ENCODE measurements at places on chromosomes 11 and 22.

- no peak for DNase-seq
Observed at GRCh38 chr11:65003282-65003681, 6.5 kb upstream of the BATF2 start.

- DNase-seq, result peak; percentile 38
Observed at GRCh38 chr11:47766509-47767227, 473 bp downstream of the FNBP4 start.

DNA sequence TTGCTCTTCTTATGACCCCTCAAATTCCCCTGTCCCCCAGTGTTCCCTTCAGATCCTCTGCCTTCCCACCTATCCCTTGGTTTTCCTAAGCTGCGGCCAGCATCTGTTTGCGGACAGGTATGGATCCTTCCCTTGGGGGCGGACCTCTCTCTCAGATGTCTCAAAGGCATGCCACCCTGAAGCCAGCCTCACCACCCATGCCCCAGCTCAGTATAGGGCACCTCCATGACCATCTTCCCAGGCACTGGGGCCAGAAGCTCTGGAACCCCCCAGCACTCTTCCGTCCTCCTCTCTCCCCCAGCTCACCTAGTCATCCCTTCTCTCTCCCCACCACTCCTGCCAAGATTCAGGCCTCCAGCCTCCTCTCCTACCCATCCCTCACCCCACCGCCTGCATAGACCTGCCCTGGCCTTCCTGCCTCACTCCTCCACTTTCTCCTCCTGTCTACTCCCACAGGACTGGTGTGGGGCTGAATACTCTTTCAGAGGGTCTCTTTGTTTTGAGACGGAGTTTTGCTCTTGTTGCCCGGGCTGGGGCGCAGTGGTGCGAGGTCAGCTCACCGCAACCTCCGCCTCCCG lies 2.2 kb downstream of the LRRC75B start:
- DNase-seq, result no peak

GRCh38 chr22:43171019-43171491 lies 15.9 kb downstream of the TTLL12 start:
- no peak for DNase-seq

- DNase-seq, result no peak
Observed at GRCh38 chr11:93623179-93623578, 38.3 kb upstream of the CEP295 start.

GRCh38 chr11:2509481-2510001 lies 64.7 kb downstream of the KCNQ1 start:
- no peak for DNase-seq

DNA sequence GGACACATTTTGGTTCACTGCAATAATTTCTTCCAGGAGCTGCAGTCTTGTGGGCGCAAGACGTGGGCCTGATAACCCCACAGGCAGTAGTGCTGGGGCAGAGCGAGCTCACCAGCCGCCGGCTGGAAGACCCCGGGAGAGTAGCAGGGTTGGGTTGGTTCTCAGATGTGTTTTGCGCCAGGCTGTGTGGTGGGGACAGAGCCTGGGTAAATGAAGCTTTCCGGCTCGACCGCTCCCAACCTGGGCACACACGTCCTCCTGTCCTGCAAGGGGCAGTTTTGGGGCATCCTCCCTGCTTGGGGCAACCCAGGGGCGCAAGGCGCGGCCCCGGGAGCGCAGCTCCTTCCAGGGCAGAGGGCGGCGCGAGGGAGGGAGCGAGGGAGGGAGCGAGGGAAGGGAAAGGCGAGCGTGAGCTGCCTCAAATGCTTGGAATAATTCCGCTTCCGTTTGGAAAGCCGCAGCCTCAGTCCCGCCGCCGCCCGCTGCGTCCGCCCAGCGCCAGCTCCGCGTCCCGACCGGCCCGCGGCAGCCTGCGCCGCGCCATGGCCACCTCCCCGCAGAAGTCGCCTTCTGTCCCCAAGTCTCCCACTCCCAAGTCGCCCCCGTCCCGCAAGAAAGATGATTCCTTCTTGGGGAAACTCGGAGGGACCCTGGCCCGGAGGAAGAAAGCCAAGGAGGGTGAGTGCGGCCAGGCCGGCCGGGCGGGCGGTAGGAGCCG lies at the start of gene PARVA:
Gene PARVA, plus strand, starts transcription at position 466 of the 718 bp plus-strand sequence. Its CDS starts 77 bp downstream, at position 543.
- DNase-seq, result no peak

DNA sequence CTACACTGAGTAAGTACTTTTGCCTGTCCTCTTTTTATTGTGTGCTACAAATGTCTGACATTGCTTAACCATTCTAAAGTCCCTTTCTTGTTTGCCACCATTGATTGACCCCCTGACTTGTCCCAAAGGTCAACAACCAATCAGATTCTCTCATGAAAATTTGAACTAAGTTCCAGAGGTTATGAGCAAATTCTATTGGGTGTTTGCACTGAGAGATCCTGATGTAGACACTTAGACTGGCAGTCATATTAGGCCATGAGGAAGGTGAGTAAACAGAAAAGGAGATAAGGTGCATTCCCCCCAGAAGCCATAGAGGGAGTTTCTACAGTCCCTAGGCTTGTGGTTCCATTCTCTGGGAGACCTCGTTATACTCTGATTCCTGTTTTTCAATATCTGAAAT lies 101.3 kb upstream of the E2F8 start:
- DNase-seq, result no peak

DNA sequence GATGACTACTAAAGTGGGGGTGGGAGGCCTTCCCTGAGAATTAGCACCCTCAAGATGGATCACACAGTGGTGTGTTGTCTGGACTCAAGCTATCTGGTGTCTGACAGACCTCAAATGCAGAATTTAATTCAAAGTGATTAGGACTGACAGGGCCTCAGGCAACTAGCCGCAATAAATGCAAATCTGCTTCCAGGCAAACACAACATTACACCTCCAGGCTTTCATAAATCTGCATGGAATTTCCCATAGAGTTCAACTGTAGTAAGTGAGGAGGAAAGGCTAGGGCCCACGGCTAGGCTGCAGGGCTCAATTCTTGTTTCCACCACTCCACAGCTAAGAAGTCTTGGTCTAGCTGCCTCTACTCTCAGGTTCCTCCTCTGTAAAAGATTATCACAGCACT lies 331.4 kb downstream of the LARGE1 start:
- DNase-seq, result no peak

GRCh38 chr11:19546325-19546724 lies 166.3 kb upstream of the NAV2 start:
- DNase-seq, result no peak

- DNase-seq, result no peak
Observed at GRCh38 chr22:31905356-31905755, 39.0 kb upstream of the YWHAH start.

DNA sequence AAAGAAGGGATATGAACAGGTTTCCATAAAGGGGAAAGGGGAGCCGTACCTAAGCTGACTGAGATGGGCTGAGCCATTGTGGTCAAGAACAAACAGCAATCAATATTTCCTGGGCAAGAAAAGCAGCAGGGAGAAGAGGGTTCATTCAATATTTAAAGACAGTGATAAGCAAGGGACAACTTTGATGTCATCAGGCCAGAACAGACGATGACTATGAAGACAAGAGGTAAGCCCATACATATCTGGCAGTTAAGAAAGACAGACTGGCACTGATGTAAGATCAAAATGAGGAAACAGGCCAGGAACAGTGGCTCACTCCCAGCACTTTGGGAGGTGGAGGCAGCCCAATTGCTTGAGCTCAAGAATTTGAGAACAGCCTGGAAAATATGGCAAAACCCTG lies 2.4 kb downstream of the OR5A2 start:
- DNase-seq, result no peak

DNA sequence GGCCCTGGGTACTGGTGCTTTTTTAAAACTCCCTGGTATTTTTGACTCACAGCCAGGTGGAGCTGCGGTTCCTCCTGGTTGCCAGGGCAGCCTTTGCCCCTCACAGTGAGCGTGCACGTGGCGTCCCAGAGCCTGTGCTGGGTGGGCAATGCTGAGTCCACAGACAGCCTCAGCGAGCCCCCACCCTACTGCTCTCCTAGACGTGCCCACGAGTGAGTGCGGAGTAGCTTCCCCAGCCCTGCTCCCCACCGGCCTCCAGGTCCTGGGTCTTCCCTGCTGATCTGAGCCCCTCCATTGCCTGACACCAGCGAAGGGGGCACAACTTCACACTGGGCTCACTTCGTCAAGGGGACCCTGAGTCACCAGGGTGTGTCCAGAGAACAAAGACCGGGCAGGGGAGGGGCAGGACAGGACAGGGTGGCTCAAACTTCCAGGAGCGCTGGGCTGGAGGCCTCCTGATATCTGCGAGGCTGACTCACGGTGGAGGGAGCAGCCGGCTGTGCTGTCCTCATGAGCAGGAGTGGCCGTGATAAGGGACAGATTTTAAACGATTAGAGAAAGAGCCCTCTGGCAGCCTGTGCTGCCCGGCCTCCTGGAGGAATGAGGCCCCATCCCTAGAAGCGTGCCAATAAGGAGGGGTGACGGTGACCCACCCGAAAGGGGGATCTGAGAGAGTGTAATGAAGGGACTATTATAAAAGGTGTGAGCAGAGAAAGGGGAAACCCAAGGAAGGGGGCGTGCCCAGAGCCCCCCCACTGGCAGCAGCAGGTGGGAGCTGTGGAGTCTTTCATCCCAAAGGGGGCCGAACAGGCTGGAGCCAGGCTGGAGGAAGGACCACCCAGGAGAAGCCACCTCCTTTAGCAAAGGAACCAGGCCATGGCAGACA lies 129.3 kb upstream of the FGF3 start:
- no peak for DNase-seq

GRCh38 chr11:125881291-125881690 lies 6.2 kb upstream of the HYLS1 start:
- DNase-seq, result no peak

DNA sequence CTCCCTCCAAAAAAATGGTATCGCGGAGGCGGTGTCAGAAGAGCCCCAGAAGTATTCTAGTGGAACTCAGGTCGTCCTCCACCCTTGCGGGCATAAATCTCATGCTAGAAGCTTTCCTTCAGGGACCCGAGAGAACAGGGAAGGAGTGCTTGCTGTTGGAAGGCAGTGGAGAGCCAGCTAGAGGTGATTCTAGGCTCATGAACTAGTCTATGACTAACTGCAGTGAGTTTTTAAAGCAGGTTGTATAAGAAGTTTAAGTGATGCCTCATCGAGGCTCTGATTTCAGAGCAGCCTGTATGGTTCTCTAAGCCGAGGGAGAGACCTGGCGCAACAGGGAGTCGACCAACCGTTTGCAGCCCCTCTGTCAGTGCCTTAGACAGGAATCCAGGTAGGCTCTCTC lies 85.7 kb downstream of the TBC1D22A start:
- no peak for DNase-seq

DNA sequence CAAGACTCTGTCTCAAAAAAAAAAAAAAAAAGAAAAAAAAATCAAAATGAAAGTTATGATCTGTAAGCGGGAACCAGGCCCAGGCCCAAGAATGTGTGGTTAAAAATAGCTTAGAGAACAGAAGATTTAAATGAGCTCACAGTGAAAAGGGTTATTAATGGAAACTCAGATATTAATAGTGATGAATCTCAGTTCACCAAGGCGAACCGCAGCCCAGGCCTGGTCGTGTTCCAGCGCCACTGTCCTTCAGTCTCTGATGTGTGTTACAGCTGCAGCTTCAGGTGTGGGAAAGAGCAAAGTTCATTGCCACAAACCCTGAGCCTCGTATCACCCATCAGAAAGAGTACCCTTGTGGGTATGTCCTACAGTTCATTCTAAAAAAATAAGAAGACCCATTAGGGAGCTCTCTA lies 107.1 kb downstream of the GAB2 start:
- DNase-seq, result no peak

- DNase-seq, result no peak
Observed at GRCh38 chr11:134470238-134470637, 58.2 kb upstream of the B3GAT1 start.

GRCh38 chr11:65857500-65857852 lies 504 bp downstream of the CFL1 start:
- DNase-seq, result peak; percentile 40

- no peak for DNase-seq
Observed at GRCh38 chr11:132904607-132905006, 627.7 kb downstream of the OPCML start.

DNA sequence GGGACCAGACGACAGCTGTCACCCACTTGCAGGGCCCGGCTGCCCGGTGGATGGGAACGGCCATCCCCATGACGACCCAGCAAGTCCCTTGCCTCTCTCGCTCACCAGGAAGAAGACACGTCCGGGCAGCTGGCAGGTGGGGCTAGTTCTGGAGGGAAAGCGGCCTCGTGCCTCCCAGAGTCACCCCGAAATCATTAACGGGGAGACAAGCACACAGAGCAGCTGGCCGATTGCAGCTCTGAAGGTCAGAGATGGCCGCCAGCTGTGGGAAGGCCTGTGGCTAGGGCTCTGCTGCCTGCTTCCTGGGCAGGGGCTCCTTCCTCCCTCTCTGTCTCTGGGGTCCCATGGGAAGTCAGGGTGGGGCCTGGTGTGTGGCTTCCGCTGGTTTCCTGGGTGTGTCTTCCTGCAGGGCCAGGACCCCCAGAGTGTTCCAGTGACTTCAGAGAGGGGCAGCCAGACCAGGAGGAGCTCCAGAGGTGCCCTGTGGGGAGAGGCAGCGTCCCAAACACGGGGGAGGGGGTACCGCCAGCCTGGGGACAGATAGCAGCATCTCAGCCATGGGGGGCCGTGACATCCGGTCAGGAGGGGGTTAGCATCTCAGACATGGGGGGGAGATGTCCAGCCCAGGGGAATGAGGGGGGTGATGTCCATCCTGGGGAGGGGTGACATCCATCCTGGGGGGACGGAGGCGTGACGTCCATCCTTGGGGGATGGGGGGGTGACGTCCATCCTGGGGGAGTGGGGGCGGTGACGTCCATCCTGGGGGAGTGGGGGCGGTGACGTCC lies 114.9 kb downstream of the KCNQ1 start:
- DNase-seq, result no peak

DNA sequence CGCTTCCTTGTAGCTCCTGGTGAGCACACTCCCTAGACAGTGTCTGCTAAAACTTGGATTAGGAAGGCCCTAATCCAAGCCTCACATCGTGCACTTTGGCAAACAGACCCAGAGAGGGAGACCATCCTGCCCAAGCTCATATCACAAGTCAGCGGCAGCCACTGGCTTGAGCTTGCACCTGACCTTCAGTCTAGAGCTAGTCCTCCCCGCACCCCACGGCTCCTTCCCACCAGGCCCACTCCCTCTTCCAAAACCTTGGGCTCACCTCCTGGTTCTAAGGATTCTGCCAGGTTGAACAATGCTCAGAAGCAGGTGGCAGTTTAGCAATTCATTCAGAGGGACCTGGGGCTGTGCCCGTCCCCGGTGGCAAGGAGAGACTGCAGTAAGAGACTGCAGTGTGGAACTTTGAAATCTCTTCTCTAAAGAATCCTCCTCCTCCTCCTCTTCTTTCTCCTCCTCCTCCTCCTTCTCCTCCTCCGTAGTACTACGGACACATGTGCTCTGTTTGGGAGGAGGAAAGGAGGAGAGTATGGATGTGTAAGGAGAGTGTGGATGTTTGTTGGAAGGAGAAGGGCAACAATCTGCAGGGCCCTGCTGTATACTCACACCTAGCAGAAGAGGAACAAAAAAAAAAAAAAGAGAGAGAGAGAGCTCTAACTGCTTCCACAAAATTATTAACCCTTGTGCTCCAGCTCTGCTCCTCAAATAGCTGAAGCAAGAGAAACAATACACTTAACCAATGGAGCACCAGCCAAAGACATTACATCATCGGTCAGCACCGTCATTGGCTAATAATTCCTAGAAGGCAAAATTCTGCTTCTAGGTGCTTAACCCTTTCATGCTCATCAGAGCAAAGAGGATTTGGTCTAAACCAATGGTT lies 6.0 kb downstream of the SYN3 start:
- DNase-seq, result no peak

Data from stimulated activated CD8-positive, alpha-beta memory T cell treated with anti-CD3 and anti-CD28 coated beads, Interleukin-7, amount 100 ng/mL, for 1 hour (primary cell).